Left ventricle myocardium inferior (tissue), 1 donor: ENCODE measurements at places on chromosomes 5 and 9. TPM values are rescaled to one million over a fixed set of nuclear protein-coding genes. Genes with fewer than 3 reads are reported as not detected.
A peak's percentile ranks its signal among the peaks of the same experiment; 100 is the strongest.

DNA sequence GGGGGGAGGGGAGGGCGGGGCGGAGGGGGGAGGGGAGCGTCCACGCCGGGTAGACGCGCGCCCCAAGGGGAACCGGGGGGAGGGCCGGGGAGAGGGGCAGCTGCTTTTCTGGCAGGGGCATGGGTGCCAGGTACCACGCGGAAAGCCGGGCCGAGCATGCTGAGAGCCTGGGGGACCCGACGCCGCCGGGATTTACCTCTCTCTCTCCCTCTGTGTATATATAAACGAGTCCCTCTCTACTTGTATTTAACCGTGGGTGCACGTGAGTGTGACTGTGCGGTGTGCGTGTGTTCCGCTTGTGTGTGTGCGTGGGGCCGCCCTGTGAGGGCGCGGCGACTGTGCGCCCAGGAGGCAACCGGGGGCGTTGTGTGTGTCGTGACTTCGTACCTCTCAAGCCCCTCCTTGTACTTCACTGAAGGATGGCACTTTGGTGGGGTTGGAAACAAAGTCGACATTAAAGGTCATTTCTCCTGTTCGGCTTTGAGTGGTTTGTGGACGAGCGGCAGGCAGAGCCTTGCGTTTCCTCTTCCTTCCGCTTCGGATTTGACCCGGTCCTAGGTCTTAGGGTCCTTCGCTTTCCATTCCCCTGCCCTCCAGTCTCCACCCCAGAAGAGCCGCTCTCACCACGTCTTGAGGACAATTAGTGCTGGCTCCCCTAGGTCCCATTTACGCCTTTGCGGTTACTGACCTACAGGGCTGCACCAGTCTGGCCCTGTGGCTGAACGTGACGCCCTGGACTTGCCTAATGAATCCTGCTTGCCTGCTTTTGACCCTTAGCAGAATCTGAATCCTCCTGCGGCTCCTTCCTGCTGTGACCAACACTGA, 36.2 kb upstream of the TTC1 start:
- DNase-seq, result no peak

DNA sequence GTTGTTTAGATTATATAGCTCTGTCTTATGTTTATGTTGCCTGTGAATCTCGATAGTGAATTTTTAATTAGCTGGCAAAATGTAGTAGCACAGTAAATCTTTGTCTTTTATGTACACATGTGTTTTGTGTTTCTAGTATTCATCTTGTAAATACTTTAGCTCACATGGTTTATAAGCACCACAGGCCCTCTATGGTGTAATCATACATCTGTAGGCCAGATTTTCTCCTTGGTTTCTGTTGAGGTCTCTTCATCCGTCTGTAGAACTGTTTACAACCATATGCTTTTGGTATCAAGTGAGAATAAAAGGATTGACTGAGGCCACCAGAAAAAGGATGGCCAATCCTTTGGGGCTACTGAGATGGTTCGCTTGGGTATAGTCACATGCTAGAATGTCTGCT, 45.0 kb downstream of the PRR16 start:
- DNase-seq, result no peak

- DNase-seq, result no peak
These were observed 16.8 kb downstream of the GFRA3 start for GRCh38 chr5:138257583-138257982.

- DNase-seq, result no peak
These were observed 279.3 kb downstream of the ASTN2 start for GRCh38 chr9:117135501-117136098.

DNA sequence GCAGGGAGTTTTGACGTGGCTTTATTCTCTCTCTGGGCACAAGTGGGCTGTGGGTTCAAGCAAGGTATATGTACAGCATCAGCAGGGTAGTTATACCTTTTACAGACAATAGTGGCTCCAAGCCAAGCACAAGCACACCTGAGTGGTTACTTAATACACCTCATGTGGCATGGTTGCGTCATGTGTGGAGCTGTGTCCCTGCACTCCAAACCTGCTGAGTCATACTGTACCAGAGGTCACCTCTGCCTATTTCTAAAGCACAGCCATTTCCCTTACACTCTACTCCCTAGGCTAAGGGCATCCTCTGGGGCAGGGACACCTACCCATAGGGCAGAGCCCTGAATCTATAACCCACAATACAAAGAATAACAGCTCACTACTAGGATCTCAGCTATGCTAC, 147.3 kb downstream of the OSTF1 start:
- DNase-seq, result no peak

DNA sequence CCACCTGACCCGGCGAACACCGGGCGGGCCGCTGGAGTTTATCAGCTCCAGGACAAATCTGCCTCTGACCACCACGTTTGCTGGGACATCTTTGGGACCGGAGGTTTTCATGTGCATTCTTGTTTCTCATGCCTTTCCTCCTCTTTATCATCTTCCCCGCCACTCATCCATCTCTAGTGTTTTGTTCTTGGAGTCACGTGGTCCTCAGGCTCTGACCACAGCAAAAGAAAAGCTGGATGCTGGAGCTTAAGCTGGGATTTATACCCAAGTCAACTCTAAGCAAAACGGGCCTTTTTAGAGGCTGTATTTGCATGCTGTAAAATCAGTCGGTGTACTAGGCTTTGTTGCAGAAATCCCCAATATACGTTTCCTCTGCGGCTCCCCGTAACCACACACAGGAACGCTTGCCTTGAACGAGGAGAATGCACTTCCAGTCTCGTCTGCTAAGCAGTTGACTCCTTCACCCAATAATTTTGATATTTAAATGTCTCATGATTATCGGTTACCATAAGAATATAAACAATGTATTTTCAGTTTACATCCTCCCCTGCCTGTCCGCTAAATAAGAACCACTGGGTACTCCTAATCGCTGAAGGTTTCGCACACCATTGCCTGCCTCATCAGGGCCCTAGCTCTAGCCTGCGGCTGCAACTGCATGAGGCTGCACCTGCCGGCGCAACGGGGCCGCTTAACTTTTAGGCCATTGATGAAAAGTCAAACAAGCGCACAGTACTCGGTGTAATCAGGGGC, 560 bp upstream of the NDUFS6 start:
- no peak for DNase-seq

- no peak for DNase-seq
These were observed 44.3 kb downstream of the TMEM252 start for GRCh38 chr9:68496356-68496755.

- peak; percentile 69 for DNase-seq
These were observed at the start of gene TRIM7 for GRCh38 chr5:181204826-181205760. Gene TRIM7 (minus strand): TSS chr5:181205196. CDS start chr5:181205110, 86 bp downstream.

DNA sequence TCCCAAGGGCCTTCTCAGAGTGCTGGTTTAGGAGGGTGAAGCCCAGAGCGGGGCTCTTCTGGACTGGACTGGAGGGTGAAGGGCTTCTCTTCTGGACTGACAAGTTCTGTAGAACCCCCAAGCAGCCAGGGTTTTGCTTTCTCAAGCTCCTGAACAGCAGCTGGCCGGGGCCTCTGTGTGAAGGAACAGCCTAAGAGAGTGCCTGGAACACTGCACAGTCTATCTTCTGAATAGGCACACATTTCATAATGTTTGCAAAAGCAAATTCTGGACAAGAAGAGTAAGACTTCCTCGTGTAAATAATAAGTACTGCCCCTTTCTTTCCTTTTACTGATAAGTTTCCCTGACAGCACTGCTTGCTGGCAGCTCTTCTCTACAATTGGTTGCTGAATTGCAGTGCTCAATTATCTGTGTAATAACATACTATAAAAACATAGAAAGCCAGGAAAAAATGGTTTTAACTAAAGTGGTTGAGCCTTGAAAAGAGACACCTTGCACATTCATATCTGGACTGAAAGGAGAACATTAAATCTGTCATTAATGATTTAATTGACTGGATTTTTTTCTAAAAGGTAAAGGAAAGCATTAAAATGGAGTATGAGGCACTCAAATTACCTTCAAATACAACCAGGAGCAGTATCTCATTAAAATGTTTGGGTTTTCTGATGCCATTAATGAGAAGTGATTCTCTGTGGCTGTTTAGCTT, 20.5 kb downstream of the MAST4 start:
- no peak for DNase-seq

GRCh38 chr9:105881654-105882349, 187.5 kb downstream of the TMEM38B start:
- peak; percentile 53 for DNase-seq

DNA sequence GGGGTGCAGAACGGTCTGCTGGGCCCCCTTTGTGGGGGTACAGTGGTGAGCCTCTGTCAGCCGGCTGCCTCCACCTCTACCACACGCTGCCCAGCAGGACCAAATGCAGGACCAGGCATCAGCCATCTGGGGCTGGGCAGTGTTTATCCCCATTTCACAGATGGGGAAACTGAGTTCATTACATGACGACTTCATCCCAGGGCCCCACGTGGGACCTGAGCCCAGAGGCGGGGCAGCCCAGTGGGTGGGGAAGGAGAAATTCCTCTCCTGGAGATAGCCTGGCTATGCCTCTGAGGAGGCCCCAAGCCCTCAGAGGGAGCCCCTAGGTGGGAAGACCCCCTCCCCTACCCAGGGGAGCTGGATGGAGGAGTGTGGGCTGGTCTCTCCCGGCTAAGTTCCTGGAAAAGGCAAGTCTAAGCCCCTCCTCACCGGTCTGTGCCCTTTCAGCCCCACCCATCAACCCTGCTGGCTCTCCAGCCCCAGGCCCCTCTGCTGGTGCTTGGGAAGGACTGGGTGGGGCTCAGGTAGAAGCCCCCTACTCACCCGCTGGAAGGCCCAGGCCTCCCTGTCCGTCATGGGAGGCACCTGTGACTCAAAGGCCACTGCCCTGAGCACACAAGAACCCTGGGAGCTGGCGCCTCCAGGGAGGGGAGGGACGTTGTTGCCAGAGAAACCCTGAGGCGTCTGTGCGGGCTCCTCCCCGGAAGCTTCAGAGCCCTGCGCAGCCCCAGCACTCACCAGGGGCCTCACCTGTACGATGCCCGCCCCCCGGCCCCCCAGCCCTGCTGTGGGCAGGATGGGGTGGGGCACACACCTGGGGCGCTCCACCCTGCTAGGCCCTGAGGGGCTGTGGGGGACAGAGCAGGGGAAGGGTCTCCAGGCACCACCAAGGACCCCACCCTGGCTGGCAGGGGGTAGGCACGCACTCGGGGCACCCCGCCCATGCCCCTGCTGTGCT, 7.4 kb upstream of the CCDC187 start:
- no peak for DNase-seq

DNA sequence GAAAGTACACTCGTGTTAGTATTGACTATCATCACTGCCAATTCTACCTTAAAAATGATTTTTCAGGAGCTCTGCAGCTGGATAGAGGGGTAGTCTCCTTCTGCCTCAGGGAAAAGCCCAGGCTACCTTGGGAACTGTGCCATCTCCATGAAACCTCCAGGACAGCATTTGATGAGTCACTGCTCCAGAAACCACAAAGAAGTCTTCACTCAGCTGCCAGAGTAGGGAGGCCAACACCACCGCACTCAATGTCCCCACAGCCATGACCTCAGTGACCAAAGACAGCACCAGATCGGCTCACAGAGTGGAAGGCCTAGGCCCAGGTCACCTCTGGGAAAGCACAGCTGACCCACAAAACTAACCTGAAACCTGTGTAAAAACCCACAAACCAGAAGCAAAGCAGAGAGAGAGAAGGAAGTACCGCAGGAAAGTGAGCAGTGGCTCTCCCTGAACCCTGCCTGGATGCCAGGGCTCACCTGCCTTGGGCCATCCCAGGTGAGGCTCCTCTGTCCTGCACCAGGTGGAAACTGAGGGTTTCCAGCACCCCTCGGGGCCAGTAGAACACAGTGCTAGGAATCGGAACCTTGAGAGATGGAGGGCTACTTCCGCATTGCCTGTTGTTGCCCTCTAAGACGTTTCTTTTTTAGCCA, 30.0 kb downstream of the S1PR3 start:
- DNase-seq, result no peak

GRCh38 chr9:37555786-37556185, 20.4 kb downstream of the FBXO10 start:
- DNase-seq, result no peak

Gene C1QTNF3
- total RNA-seq, result 0.49 TPM

Gene PDGFRB
- total RNA-seq, result 39.7 TPM

Gene ENHO
- total RNA-seq, result not detected

Gene TMEM167A
- total RNA-seq, result 49.1 TPM

Gene ADAMTS19
- 0.38 TPM for total RNA-seq

Gene LRRC70
- 0.77 TPM for total RNA-seq

Gene EMB
- 16.6 TPM for total RNA-seq

Gene IFNE
- total RNA-seq, result not detected

Gene CYLC2
- not detected for total RNA-seq

Gene CDH12
- not detected for total RNA-seq
